ENCODE measurements at places on chromosomes 7 and 10. TPM values are rescaled to one million over a fixed set of nuclear protein-coding genes. Genes with fewer than 3 reads are reported as not detected.

DNA sequence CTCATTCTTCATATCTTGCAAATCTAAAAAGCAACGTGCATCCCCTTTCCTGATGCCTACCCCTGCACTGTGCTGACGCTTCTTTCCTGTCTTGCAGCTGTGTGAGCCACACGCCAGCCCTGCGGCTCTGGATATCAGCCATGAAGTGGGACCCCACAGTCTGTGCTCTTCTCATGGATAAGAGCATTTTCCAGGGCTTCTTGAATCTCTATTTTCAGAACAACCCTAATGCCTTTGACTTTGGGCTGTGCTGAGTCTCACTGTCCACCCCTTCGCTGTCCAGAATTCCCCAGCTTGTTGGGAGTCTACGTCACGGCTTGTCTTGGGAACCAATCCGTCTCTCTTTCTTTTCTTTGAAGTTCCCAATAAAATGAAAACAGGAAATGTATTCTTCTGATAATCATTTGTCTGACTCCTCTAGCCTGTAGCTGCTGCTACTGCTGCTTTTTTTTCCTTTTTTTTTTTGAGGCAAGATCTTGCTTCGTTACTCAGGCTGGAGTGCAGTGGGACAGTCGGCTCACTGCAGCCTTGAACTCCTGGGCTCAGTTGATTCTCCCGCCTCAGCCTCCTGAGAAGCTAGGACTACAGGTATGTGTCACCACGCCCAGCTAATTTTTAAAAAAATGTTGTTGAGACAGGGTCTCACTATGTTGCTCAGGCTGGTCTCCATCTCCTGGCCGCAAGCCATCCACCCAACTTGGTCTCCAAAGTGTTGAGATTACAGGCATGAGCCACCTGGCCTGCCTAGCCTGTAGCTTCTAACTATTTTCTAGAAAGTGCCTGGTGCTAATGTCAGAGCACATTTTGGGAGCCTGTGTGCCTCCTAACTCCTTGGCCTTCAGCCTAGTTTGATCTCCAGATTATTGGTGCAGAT lies 30.3 kb downstream of the GSTO2 start:
- H3K27ac ChIP-seq = peak overlapping the region; percentile 72
- no peaks in the 10 kb centered on the region for H3K36me3 ChIP-seq
- H3K4me1 ChIP-seq = peaks cover 17% of the 10 kb centered on the region

The C7orf57 gene
- total RNA-seq = 1.1 TPM

DNA sequence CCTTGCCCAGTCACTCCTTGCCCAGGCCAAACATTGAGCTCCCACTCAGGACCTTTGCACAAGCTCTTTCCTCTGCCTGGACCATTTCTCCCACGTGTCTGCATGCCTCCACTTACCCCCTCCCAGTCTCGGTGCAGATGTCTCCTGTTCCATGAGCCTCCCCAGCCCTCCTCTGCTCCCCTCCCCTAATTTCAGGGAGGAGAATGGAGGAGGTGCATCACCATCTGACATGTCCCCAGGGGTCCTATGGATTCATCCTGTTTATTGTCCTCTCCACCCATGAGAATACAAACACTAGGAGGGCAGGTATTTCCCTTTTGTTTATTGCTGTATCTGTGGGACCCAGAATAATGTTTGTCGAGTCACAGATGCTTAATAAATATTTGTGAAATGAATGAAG lies 8.6 kb upstream of the GRID2IP start:
- no peak overlapping the region for H3K4me3 ChIP-seq
- no peak for DNase-seq
- H3K27me3 ChIP-seq = peaks cover 5% of the 10 kb centered on the region
- H3K27ac ChIP-seq = no peak overlapping the region
- no peaks in the 10 kb centered on the region for H3K36me3 ChIP-seq

The NRCAM gene
- total RNA-seq = 6.3 TPM

- H3K4me1 ChIP-seq = peaks cover 4% of the 10 kb centered on the region
- H3K36me3 ChIP-seq = peaks cover 94% of the 10 kb centered on the region
- DNase-seq = no peak
- no peak overlapping the region for H3K27ac ChIP-seq
Observed at GRCh38 chr7:148789220-148789619, 90.5 kb downstream of the CUL1 start.

- H3K4me3 ChIP-seq = no peak overlapping the region
- H3K27me3 ChIP-seq = no peaks in the 10 kb centered on the region
- H3K27ac ChIP-seq = no peak overlapping the region
- no peak for DNase-seq
- H3K36me3 ChIP-seq = no peaks in the 10 kb centered on the region
Observed at GRCh38 chr7:140080919-140081318, 18.2 kb upstream of the PARP12 start.

GRCh38 chr7:40474790-40475680 lies 340.2 kb downstream of the SUGCT start:
- H3K4me3 ChIP-seq = no peak overlapping the region
- no peaks in the 10 kb centered on the region for H3K27me3 ChIP-seq
- no peaks in the 10 kb centered on the region for H3K4me1 ChIP-seq
- DNase-seq = no peak

GRCh38 chr10:93379731-93380575 lies 102.2 kb downstream of the MYOF start:
- DNase-seq = no peak
- no peak overlapping the region for H3K4me3 ChIP-seq
- H3K27me3 ChIP-seq = no peaks in the 10 kb centered on the region
- H3K4me1 ChIP-seq = peaks cover 13% of the 10 kb centered on the region

The FMC1 gene
- 0.91 TPM for total RNA-seq

The INMT gene
- total RNA-seq = 11.0 TPM

GRCh38 chr10:48733329-48733728 lies 48.7 kb downstream of the WDFY4 start:
- no peak overlapping the region for H3K27ac ChIP-seq
- H3K27me3 ChIP-seq = no peaks in the 10 kb centered on the region
- H3K4me3 ChIP-seq = no peak overlapping the region

DNA sequence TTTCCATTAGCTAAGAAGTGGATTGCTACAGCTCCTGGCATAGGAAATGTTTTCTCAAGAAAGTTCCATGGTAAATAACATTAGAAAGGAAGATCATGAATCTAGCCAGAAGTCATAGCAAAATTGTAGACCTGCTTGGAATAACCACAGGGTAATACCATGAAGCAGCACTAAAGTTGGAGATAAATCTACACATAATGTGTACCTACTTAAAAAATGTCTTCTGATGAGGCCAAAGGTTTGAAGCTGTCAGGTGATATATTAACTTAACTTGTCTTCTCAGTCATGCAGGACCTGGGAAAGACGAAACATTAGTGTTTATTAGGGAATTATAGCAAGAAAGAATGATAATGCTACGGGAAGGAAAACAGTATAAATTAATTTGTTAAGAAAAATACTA lies 6.3 kb downstream of the CISD1 start:
- H3K36me3 ChIP-seq = no peaks in the 10 kb centered on the region
- DNase-seq = no peak
- H3K27me3 ChIP-seq = no peaks in the 10 kb centered on the region
- H3K4me1 ChIP-seq = peaks cover 13% of the 10 kb centered on the region

GRCh38 chr10:108169846-108170245 lies 1005.3 kb upstream of the SORCS1 start:
- no peak for DNase-seq
- H3K4me1 ChIP-seq = no peaks in the 10 kb centered on the region
- H3K27ac ChIP-seq = no peak overlapping the region
- H3K27me3 ChIP-seq = no peaks in the 10 kb centered on the region
- H3K4me3 ChIP-seq = no peak overlapping the region

The MGAM2 gene
- not detected for total RNA-seq

GRCh38 chr7:140239653-140239935 lies 62.8 kb upstream of the KDM7A start:
- no peaks in the 10 kb centered on the region for H3K36me3 ChIP-seq
- H3K4me3 ChIP-seq = no peak overlapping the region
- peaks cover 55% of the 10 kb centered on the region for H3K4me1 ChIP-seq
- H3K27me3 ChIP-seq = no peaks in the 10 kb centered on the region

GRCh38 chr10:15579605-15580004 lies 140.1 kb downstream of the ITGA8 start:
- no peak overlapping the region for H3K27ac ChIP-seq
- DNase-seq = no peak
- no peaks in the 10 kb centered on the region for H3K36me3 ChIP-seq
- no peaks in the 10 kb centered on the region for H3K4me1 ChIP-seq
- H3K27me3 ChIP-seq = no peaks in the 10 kb centered on the region

DNA sequence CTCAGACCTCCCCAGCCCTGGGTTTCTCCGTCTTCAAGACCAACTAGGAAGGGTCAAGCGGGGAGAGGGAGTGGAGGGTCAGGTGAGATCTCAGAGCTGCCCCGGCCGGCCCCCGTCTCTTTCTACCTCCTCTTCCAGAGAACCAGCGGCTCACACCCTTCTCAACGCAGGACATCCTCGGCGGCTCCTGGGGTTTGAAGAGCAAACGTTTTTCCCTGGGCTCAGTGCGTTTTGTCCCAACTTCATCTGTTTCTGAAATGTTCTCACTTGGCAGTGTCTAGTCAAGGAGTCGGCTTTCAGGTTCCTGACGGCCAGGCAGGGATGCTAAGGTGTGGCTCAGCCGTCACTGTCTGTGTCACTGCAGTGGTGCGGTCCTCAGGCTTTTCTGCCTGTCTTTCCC lies 416.4 kb upstream of the FOXK1 start:
- H3K36me3 ChIP-seq = no peaks in the 10 kb centered on the region
- H3K4me3 ChIP-seq = no peak overlapping the region
- H3K27me3 ChIP-seq = no peaks in the 10 kb centered on the region
- no peak overlapping the region for H3K27ac ChIP-seq

- no peak overlapping the region for H3K27ac ChIP-seq
- H3K36me3 ChIP-seq = no peaks in the 10 kb centered on the region
- no peaks in the 10 kb centered on the region for H3K27me3 ChIP-seq
- H3K4me1 ChIP-seq = no peaks in the 10 kb centered on the region
Observed at GRCh38 chr10:128025951-128026350, 100.3 kb downstream of the MKI67 start.

The PLPP4 gene
- total RNA-seq = 0.49 TPM

DNA sequence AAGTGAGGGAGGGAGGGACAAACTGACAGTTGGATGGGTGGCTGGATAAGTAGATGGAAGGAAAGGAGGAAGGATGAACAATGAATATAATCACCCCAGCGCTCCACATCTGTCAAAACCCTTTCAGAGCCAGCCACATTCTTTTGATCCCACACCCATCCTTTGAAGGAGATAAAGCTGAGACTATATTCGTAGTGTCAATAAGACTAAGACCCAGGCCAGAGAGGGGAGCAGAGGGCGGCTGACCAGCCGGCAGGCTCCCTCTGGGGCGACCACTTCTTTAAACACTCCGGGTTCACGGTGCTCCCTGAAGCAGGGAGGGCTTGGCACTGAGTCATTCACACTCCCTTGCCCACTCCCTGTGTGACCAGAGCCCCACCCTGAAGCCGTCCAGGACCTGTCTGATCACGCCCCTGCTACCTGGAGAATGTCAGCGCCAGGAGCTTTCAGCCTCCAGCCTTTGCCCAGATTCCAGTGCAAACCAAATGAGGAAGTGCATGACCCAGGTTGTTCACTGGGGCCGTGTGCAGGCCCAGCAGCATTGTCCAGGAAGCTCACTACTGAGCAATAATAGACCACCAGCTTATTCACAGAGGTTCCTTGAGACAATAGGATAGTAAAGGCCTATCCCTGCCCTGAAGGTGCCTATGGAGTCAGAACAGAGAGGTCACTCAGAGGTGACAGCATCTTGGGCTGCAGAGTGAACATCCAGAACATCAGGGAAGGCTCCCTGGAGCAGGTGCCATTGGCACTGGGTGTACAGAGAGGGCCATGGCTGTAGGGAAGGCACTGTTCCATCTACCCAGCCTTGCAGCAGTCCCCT lies 34.4 kb downstream of the UNC5B start:
- peak overlapping the region; percentile 86 for H3K27ac ChIP-seq
- H3K27me3 ChIP-seq = no peaks in the 10 kb centered on the region
- no peak overlapping the region for H3K4me3 ChIP-seq

DNA sequence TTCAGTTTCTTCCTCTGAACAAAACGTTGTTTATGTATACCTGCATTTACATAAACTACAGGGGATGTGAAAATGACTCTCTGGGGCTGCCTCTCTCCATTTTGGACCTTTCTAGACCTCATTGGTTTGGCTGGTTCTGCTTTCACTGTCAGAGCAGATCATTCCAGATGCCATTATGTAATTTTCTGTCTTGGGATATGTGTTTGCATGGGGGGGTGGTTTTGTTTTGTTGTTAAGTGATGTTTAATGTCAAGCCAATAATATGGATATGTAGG lies 172.4 kb downstream of the LRRC4 start:
- DNase-seq = no peak
- H3K36me3 ChIP-seq = no peaks in the 10 kb centered on the region
- no peaks in the 10 kb centered on the region for H3K4me1 ChIP-seq
- H3K4me3 ChIP-seq = no peak overlapping the region
- H3K27me3 ChIP-seq = no peaks in the 10 kb centered on the region

DNA sequence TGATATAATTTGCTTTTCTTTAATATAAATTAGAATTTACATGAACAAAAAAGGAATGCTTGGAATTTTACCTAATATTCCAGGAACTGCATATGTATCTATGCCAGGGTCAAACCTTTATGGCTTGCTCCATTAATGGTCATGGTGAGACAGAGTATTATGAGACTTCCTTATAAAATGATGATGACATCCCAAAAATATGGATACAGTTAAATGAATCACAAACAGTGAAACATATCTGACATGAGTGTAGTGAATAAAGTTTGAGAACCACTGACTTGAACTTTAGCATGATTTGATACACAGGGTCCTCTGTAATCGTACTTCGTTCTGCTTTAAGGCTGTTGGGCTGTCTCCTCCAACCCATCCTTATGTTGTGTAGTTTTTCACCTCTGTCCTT lies 51.8 kb downstream of the MARCHF5 start:
- no peak overlapping the region for H3K4me3 ChIP-seq
- no peaks in the 10 kb centered on the region for H3K4me1 ChIP-seq
- no peak overlapping the region for H3K27ac ChIP-seq
- H3K27me3 ChIP-seq = no peaks in the 10 kb centered on the region
- DNase-seq = no peak
- H3K36me3 ChIP-seq = no peaks in the 10 kb centered on the region

GRCh38 chr10:132805599-132805998 lies 19.7 kb upstream of the NKX6-2 start:
- DNase-seq = no peak
- no peaks in the 10 kb centered on the region for H3K4me1 ChIP-seq
- H3K27ac ChIP-seq = no peak overlapping the region
- no peaks in the 10 kb centered on the region for H3K36me3 ChIP-seq

DNA sequence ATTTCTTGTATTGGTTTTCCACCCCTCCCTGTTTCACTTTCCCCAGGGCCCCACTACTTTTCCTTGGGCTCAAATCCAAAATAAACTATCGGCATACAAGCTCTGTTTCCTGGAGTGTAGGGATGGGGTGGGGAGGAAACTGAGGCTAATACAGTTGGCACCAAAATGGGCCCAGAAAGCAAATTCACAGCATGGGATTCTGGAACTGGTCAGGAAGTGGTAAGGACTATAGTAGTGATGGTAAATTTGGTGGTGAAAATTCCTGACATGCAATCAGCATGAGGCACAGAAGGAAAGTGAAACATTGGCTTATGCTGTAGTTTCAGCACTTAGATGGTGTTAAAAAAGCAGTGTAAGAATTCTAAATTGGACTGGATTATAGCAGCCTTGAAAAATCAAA lies 8.7 kb upstream of the SAMD9L start:
- H3K4me1 ChIP-seq = no peaks in the 10 kb centered on the region
- no peaks in the 10 kb centered on the region for H3K36me3 ChIP-seq
- H3K4me3 ChIP-seq = no peak overlapping the region
- no peaks in the 10 kb centered on the region for H3K27me3 ChIP-seq

The TBATA gene
- total RNA-seq = not detected

GRCh38 chr7:139183878-139184338 lies 47.1 kb upstream of the UBN2 start:
- DNase-seq = no peak
- H3K4me3 ChIP-seq = no peak overlapping the region
- no peaks in the 10 kb centered on the region for H3K4me1 ChIP-seq
- H3K27me3 ChIP-seq = no peaks in the 10 kb centered on the region
- H3K36me3 ChIP-seq = no peaks in the 10 kb centered on the region

The LRRN3 gene
- 1.7 TPM for total RNA-seq

The MKI67 gene
- total RNA-seq = 50.8 TPM
